ENCODE measurements at places on chromosomes 2 and 18.
A peak's percentile ranks its signal among the peaks of the same experiment; 100 is the strongest.

GRCh38 chr2:36348721-36349120 is 6.9 kb upstream of the CRIM1 start:
- no peak for DNase-seq

GRCh38 chr2:69217333-69218080 is 169.5 kb downstream of the GFPT1 start:
- no peak for DNase-seq

- peak; percentile 31 for DNase-seq
These were observed 25.1 kb downstream of the MARCHF7 start for GRCh38 chr2:159737292-159737916.

GRCh38 chr2:54556621-54557121 is 100.5 kb downstream of the SPTBN1 start:
- peak; percentile 92 for DNase-seq

GRCh38 chr18:7090771-7091170 is 26.8 kb downstream of the LAMA1 start:
- no peak for DNase-seq

- DNase-seq: no peak
These were observed 1080.7 kb upstream of the CHAC2 start for GRCh38 chr2:52686935-52687334.

- DNase-seq: no peak
These were observed 44.4 kb upstream of the TWSG1 start for GRCh38 chr18:9290156-9290555.

GRCh38 chr2:2731816-2732284 is 400.8 kb upstream of the MYT1L start:
- DNase-seq: no peak

DNA sequence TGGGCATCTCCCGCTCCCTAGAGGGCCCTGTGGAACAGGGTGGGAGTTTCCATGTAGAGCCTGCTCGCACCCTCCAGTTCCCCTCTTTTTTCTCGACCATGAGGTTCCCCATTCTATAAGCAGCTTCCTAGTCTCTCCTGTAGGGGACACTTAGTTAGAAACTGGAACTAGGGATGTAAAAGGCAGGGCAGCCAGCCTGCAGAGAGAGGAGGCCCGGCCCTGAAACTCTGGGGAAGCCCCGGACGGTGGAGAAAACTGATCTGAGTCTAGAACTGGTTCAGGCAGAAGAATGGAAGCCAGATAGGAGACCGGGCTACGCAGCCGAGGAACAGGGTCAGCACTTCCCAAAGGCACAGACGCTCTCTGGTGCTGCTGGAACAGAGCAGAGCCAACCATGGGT is 51.6 kb upstream of the ATG16L1 start:
- no peak for DNase-seq

- DNase-seq: peak; percentile 24
These were observed 26.1 kb downstream of the ADCY3 start for GRCh38 chr2:24893934-24894333.

- DNase-seq: peak; percentile 90
These were observed 129.5 kb upstream of the PELI1 start for GRCh38 chr2:64273524-64274398.

DNA sequence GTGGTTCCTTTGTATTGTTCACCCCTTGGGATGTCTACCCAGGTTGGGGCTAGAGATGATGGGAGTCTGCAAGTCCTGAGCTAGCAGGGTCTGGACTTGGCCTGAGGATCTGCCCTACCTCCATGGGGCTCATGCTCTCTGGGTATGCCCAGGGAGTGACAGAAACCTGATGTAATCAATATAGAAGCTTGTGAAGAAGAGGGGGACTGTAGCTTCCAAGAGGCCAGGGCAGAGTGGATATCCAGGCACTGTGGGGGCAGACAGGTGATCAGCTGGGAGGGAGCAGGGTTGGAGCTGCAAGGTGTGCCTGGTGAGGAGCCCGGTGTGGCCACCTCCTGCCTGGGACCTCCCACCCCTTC is 164.2 kb downstream of the CTIF start:
- no peak for DNase-seq

Data from HCEC 1CT (cell line).